Stomach (tissue), 19 donors: ENCODE measurements at places on chromosomes 7 and 10. TPM values are rescaled to one million over a fixed set of nuclear protein-coding genes. Genes with fewer than 3 reads are reported as not detected.

The STAG3 gene
- not detected for total RNA-seq

The NME8 gene
- not detected for total RNA-seq

DNA sequence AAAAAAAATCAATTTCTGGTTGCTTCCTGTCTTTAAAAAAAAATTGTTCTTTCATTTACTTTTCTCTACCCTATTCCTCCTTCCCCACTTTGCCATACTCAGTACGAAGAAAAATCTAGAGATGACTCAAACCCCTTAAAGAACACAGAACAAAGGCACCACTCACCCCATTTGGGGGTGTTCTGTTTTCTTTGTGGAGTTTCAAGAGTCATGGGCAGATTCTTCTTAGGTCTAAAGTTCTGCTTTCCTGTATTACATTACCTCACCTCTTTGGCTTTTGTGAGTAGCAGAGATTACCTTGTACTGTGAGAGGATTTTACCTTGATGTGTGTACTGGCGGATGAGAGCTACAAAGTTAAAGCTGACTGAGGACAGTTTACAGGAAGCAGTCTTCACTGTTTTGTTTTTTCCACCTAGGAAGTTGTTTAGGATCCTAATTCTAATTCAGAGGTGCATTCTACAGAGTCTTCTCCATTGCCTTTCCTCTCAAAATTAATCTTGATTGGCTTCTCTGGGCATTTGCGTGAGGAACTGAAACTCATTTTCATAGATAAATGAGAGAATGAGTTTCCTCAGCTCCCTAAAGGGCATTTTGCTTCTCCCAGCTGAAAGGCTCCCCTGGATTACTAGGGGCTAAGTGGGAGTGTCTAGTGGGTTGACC is 20.7 kb downstream of the AVL9 start:
- no peak overlapping the region for H3K4me3 ChIP-seq
- no peaks in the 10 kb centered on the region for H3K4me1 ChIP-seq
- no peaks in the 10 kb centered on the region for H3K36me3 ChIP-seq
- no peak overlapping the region for H3K27ac ChIP-seq
- DNase-seq, result no peak
- H3K27me3 ChIP-seq, result no peaks in the 10 kb centered on the region

GRCh38 chr10:88058750-88059149 is 195.3 kb downstream of the PTEN start:
- peaks cover 22% of the 10 kb centered on the region for H3K4me1 ChIP-seq
- H3K4me3 ChIP-seq, result no peak overlapping the region
- no peak for DNase-seq
- no peaks in the 10 kb centered on the region for H3K36me3 ChIP-seq
- no peak overlapping the region for H3K27ac ChIP-seq

DNA sequence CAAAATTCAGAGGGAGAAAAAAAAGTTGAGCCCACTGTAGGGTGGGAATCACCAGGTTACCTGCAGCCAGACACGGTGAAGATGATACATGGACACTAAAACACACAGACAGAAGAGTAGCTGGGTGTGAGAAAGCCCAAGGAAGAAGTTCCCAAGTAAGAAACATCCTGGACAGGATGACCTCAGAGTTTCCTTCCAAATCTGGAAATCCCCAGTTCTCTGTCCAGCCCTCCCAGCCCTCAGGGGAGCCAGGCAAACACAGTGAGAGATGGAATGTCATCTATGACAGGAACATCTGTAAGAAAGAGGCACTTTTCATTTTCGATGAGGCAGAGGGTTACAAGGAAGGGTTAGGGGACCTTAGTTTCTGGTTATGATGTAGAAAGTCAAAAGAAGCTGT is 125.1 kb upstream of the LYZL1 start:
- peak; percentile 18 for DNase-seq
- no peaks in the 10 kb centered on the region for H3K27me3 ChIP-seq
- no peaks in the 10 kb centered on the region for H3K4me1 ChIP-seq
- no peaks in the 10 kb centered on the region for H3K36me3 ChIP-seq

DNA sequence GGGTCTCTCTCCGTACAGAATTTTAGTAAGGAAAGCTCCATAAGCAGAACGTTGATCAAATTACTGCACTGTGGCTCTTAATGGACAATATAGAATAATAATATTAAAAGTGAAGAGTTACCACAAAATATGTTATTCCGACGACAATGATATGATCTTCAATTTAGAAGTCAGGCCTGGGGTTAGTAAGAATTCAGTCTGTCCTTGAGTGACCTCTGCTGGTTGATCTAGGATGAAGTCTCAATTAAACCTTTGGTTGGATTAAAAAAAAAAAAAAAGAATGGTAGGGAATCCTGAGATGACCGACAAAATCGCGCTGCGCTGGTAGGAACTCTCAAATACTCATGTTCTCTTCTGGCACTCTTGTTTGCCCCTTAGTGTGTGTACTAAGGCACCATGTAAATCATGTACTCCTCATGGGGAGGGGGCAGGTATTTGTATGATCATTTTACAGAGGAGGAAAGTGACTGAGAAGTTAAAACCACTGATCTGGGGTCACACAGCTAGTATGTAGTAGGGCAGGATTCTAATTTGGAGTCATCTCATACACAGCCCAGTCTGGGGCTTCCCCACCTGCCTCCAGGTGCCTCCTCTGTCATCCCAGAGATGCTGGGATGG is 161.3 kb upstream of the NPVF start:
- H3K4me3 ChIP-seq, result no peak overlapping the region
- no peaks in the 10 kb centered on the region for H3K27me3 ChIP-seq
- peaks cover 33% of the 10 kb centered on the region for H3K4me1 ChIP-seq
- no peak overlapping the region for H3K27ac ChIP-seq
- DNase-seq, result peak; percentile 87

The PTF1A gene
- total RNA-seq, result 1.3 TPM
